Myometrial cell (primary cell): ENCODE measurements at places on chromosomes 12 and 14. TPM values are rescaled to one million over a fixed set of nuclear protein-coding genes. Genes with fewer than 3 reads are reported as not detected.

The CCDC197 gene
- not detected in 2 replicates for total RNA-seq

The MBIP gene
- 8.4 and 10.8 TPM in 2 replicates for total RNA-seq

The POC1B gene
- 9.7 and 11.8 TPM in 2 replicates for total RNA-seq

The SLC41A2 gene
- total RNA-seq: 4.0 and 10.3 TPM in 2 replicates

The LMNTD1 gene
- 1.8 TPM in 1 of 2 replicates, not detected in the other for total RNA-seq

The MOAP1 gene
- total RNA-seq: 5.8 and 9.8 TPM in 2 replicates

The PDE3A gene
- total RNA-seq: 0.58 and 0.71 TPM in 2 replicates

The KRT78 gene
- total RNA-seq: not detected in 2 replicates

The SLC6A15 gene
- total RNA-seq: 7.2 and 12.1 TPM in 2 replicates

The GSKIP gene
- 35.2 and 38.8 TPM in 2 replicates for total RNA-seq

The DEGS2 gene
- total RNA-seq: 0.35 TPM in 1 of 2 replicates, not detected in the other

The REP15 gene
- 0.29 and 1.4 TPM in 2 replicates for total RNA-seq
